HEK293T (cell line): ENCODE measurements at places on chromosomes 12 and 14.

DNA sequence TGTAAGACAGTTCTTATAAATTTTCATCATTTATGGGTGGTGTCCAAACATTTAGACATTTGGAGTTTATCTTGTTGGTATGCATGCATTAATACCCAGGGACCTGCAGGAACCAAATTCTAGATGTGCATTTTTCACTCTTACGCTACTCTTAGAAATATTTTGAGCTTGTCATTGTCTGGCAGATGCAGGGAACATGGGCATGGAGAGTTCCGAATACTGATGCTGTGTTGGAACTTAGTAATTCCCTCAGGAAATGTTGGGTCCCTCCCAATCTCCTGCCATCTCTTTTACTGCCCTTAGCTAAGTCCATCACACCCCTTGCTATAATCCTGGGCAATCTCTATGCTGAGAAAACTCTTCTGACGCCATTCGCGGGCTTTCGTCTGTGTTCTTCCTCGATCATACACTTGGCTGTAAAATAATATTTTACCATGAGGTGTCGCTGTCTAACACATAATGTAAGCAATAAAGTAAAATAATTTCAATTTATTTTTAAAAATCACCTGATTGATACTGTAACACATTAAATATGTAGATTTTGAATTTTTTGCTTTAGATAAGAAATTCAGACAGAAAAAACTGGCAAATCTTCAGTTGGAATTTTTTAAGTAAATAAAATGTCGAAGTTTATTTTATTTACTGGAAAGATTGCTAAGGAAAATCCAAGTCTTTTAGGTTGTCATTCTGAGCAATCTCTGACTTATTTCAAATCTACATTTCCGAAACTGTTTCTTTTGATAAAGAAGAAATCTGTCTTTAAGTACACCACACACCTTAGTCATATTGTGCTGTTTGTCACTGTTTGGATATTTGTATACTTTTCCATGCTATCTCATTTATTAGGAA is 304.1 kb upstream of the SSTR1 start:
- peak; percentile 40 for DNase-seq

DNA sequence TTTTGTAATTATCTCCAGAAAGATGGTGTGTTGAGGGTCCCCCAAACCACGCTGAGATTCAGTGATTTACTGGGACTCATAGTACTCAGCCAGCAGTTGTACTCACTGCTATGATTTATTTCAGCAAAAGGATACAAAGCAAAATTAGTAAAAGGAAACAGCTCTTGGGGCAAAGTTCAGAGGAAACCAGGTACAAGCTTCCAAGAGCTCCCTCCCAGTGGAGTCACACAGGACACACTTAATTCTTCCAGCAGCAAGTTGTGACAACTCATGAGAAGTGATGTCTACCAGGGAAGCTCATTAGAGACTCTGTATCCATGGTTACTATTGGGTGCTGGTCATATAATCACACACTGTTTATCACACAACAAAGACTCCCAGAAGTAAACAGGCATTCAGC is 38.7 kb downstream of the TTC8 start:
- no peak for DNase-seq

DNA sequence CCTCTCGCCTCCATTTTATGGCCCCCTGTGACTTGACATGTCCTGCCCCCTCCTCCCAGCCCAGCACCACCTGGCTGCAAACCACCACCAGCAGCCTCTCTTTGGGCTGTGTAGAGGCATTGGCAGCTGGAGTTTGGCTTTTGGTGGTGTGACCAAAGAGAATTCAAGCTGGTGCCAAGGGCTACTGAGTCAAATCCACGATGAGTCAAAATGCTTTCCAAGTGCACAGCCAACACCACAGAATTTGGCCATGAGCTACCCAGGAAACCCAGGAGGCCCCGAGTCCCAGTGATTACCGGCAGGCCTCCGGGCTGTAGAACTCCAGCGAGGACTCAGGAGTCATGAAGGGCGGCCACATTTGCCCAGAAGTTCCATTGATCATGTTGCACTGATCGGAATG is 53.8 kb downstream of the SCARB1 start:
- DNase-seq, result no peak

DNA sequence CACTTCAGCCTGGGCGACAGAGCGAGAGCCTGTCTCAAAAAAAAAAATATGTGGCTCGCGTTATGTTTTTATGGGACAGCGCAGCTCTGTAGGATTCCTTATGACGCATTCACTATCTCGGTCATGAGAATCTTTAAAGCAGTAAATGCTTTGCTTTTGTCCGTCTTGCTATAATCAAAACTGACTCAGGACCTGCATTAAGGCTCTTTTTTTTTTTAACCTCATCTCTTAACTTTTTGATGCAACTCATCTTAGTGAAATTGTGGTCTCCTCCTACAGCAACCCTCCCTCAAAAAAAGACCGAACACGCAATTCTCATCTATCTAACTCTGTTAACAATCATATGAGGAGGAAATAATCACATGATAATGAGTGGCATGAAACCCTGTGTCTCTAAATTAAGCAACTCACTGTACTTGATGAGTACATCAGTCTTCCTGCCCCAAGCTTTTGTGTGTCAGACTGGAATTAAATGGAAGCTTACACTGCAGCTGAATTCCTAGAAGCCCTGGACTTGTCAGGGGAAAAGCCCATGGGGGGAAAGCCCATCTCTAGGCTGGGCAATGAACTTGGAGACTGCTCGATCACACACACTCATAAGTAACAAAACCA is 4.3 kb downstream of the P2RX4 start:
- no peak for DNase-seq

DNA sequence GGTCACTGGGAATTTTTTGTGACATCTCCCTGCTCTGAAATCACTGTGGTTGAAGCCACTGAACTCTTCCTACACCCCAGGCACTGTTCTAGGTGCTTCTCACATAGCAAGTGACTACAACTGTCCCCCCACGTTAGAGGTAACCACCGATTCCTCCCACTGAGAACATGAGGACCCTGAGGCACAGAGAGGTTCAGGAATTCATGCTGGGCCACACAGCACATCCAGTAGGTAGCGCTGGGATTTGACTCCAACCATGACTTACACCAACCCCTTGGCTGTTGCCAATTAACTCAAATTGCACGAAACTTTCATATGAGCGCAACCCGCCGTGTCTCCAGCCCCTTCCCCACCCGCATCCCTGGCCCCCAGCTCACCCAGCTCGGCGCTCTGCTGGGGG is 105.2 kb downstream of the RFLNA start:
- no peak for DNase-seq
